ENCODE measurements at places on chromosomes 3 and 15.

- no peak for DNase-seq
These were observed 38.6 kb downstream of the ACSBG1 start for GRCh38 chr15:78195735-78196201.

- DNase-seq, result no peak
These were observed 15.3 kb downstream of the NPTN start for GRCh38 chr15:73617913-73618312.

GRCh38 chr3:30492322-30493192 is 113.8 kb upstream of the TGFBR2 start:
- DNase-seq, result no peak

- no peak for DNase-seq
These were observed 77.3 kb upstream of the MAGI1 start for GRCh38 chr3:66115858-66116654.

DNA sequence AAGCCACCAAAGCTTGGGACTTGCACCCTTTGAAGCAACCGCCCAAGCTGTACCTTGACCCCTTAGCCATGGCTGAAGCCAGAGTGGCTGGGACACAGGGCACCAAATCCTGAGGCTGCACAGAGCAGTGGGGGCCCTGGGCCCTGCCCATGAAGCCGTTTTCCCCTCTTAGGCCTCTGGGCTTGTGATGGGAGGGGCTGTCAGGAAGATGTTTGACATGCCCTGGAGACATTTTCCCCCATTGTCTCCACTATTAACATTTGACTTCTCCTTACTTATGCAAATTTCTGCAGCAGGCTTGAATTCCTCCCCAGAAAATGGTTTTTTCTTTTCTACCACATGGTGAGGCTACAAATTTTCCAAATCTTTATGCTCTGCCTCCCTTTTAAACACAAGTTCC is 522.2 kb downstream of the EDEM1 start:
- DNase-seq, result no peak

GRCh38 chr15:40259021-40259420 is 20.2 kb downstream of the PAK6 start:
- no peak for DNase-seq

GRCh38 chr3:189626286-189626685 is 4.9 kb upstream of the TP63 start:
- DNase-seq, result no peak

GRCh38 chr15:40460404-40460803 is 10.4 kb upstream of the CHST14 start:
- no peak for DNase-seq

DNA sequence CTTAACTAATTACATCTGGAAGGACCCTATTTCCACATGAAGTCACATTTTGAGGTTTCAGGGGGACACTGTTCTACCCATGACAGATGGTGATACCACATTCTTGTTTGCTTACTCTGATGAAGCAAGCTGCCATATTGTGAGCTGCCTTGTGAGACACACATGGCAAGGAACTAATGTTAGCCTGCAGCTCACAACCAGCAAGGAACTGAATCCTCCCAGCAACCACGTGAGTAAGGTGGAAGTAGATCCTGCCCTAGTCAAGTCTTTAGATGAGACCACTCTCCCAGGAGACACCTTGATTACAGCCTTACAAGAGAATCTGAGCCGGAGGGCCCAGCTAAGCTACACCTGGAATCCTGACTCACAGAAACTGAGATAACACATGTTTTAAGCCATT is 160.1 kb downstream of the PDE8A start:
- DNase-seq, result no peak

GRCh38 chr3:35422836-35423601 is 216.3 kb upstream of the ARPP21 start:
- no peak for DNase-seq

DNA sequence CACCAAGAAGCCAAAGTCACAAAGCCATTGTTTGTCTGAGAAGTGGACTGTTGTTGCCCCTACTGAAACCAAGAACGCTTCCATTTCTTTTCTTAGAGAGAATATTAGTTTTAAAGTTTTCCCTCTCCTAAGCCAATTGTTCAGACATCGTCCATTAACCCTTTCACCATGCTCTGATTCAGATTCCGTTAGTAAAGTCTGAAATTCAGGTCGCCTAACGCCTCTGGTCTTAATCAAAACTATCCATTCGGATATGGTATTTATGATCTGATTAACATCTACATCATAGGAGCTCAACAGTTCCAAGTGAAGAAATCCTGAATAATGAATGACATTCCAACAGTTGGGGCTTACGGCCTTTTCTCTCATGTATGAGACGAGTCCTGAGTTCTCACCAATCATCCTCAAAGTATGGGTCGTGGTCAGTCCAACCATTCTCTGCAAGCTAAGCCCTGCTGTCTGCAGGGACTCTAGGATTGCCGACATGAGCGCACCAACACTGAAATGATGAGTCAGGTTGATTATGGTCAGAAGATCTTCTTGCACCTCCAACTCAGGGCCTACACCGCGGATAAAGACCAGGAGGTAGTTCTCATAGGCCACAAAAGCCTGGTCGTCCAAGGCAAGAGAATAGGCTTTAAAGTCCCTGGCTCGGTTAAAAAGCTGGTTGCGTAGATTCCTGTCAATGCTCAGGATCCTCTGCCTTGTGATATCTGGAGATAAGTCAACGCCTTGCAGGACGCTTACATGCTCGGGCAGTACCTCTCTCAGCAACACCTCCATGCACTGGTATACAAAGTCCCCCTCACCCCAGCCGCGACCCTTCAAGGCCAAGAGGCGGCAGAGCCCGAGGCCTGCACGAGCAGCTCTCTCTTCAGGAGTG is 767 bp downstream of the EPM2AIP1 start:
- DNase-seq, result no peak

GRCh38 chr3:31533169-31534064 is 692 bp downstream of the STT3B start:
- no peak for DNase-seq

DNA sequence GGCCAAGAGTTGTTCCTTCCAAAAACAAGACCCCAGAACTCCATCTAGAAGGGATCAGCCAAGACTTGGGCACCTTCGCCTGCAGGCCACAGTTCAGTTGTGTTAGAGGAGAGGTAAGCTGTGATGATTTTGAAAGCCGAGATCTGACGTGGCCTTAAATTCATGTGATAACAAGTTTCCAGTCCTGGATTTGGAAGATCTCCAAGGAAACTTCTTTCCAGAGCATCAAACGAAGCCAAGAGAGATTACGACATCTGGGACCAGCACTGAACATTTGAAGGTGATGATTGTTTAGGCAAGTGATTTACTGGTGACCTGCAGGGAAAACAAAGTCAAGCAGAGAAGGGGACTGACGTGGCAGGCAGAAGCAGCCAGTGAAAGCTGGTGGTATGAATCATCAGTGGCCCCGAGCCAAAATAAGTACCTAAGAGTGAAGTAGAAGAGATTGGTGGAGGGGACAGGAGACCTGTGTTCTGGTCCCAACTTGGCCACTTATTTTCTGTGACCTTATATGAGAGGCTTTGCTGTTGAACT is 339.0 kb upstream of the PROK2 start:
- no peak for DNase-seq

GRCh38 chr15:49621887-49622286 is 1.0 kb downstream of the DTWD1 start:
- DNase-seq, result no peak
